Hypothalamus (tissue), 51 donors: ENCODE measurements at places on chromosomes 13 and 19.

GRCh38 chr19:2483084-2483483 is 7.2 kb downstream of the GADD45B start:
- no peak for DNase-seq

DNA sequence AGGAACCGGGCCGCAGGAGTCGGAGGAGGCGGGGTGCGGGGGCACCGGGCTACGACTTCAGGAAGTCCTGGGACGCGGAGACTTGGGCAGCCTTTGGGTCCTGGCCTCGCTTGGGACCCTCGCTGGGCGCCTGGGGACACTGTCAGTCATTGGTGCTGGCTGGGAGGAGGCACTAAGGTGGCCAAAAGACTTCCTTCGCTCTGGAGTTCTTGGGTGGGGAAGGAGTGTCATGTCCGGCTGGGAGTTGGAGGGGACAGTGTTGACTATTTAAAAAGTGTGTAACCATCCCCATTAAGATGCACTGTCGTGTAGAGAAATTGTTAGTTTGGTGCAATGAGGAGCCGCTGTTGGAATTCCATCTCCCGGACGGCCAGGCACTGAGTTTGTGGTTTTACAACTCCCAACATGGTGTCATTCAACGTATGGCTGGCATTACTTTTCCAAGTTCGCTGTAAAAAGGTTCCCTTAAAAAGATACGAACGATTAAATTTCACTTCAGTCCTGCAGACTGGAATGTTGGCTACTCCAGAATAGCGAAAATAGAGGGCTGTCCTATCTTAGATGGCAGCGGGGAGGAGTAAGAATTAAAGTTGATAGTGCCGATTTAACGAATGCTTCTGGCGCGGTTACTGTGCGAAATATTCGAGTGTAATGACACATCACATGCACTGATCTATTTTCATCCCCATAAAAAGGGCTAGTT is 776 bp downstream of the DNAJC3 start:
- DNase-seq = peak; percentile 70

GRCh38 chr19:5489551-5489950 is 34.3 kb downstream of the ZNRF4 start:
- no peak for DNase-seq

- DNase-seq = no peak
These were observed 112.3 kb downstream of the COL4A2 start for GRCh38 chr13:110419381-110419791.

- no peak for DNase-seq
These were observed 2.7 kb downstream of the PIAS4 start for GRCh38 chr19:4009990-4010807.

GRCh38 chr19:56217039-56217949 is 15.2 kb downstream of the ZSCAN5C start:
- DNase-seq = no peak

GRCh38 chr13:112706171-112706570 is 16.3 kb downstream of the ATP11A start:
- no peak for DNase-seq

- DNase-seq = peak; percentile 71
These were observed at the start of gene NDFIP2 for GRCh38 chr13:79480954-79481684. Gene NDFIP2 (plus strand): TSS chr13:79481155. CDS start chr13:79481204, 49 bp downstream.

- no peak for DNase-seq
These were observed 7.5 kb upstream of the PLA2G4C start for GRCh38 chr19:48118131-48118517.

- peak; percentile 7 for DNase-seq
These were observed 164.4 kb downstream of the USP12 start for GRCh38 chr13:27007166-27007565.

DNA sequence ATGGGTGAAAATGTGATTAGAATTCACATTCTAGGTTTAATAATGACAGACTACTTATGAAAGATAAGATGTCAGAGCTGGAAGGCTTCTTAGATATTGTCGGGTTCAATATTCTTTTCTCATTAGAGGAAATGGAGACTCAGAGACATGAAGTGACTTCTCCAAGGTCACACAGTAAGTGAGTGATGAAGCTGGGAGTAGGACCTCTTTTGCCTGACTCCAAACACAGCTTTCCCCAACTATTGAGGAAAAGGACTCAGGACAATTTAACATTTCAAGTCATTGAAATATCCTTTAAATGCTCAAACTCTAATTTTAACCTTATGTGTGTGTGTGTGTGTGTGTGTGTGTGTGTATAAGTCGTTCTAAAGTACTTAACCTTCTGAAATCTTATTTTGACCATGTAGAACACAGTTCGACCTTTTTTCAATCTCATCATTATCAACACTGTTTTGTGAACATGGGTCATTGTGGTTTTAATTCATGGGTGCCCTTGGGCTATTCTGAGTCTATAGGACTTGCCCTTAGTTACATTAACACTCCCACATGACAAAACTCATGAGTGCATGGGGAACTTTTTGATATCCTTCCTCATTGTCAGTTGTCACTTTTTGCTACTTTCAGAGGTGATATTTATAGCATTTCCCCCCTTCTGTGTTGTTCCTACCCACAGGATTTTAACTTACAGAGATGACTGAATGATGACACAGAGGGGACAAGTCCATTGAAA is 53.0 kb downstream of the LRCH1 start:
- DNase-seq = no peak

GRCh38 chr13:20193162-20193906 is 596 bp upstream of the GJB2 start:
- DNase-seq = no peak

GRCh38 chr13:34335014-34336007 is 517.4 kb downstream of the RFC3 start:
- no peak for DNase-seq

- no peak for DNase-seq
These were observed 53.1 kb downstream of the FOXO1 start for GRCh38 chr13:40613192-40613818.

- no peak for DNase-seq
These were observed 953.4 kb upstream of the PRR20A start for GRCh38 chr13:56187331-56187730.

GRCh38 chr19:30471441-30471840 is 99.3 kb downstream of the ZNF536 start:
- no peak for DNase-seq

- DNase-seq = peak; percentile 63
These were observed 5.5 kb upstream of the EMP3 start for GRCh38 chr19:48319647-48320541.

DNA sequence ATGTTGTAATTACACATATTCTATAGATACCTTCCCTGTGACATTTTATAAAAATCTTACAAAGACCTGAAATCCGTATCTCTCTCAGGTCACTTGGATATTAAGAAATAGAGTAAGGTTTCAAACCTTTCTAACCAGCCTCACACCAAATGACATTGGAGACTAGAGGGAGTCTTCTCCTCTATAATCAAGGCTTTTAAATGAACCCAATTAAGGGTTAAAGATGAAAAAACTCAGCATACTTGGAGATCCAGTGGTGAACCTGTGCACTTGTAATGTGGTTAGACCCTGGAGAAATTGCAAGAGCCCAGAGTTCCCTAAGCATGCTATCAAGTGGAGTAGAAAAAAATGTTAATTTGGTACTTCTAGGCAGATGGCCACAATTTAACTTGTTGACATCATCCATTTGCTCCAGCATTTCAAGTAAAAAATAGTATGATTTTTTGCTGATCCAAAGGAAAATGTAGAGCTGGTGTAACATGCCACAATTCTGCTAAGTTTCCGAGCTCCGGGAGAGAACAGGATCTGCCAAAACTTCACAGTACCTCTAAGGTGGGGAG is 554.1 kb upstream of the MIR17HG start:
- DNase-seq = no peak

GRCh38 chr13:98333486-98333885 is 156.4 kb upstream of the RNF113B start:
- no peak for DNase-seq

- DNase-seq = no peak
These were observed 446.1 kb downstream of the FGF14 start for GRCh38 chr13:101955764-101956163.
